Stimulated activated CD4-positive, alpha-beta T cell treated with anti-CD3 and anti-CD28 coated beads, Interleukin-12 subunit alpha, Interleukin-12 subunit beta, amount 100 ng/mL, for 24 hours (primary cell): ENCODE measurements at places on chromosomes 6 and 20.

DNA sequence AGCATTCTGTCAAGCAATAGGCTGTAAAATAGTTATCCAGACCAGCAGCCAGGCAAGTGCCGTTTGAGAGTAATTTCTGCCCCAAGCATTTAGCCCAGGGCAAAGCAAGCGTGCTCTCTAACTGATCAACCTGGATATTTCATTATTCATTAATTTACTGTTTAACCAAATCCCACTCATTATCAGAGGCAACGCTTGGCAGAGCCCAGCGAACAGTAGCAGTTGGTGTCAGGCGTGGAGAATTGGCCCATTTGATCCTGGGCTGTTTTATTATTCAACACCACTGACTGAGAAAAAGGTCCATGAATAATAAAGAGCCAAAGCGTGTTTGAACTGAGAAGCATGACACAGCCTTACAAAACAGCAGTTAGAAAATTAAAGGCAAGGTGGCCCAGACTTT, 35.3 kb downstream of the TFAP2B start:
- no peak for DNase-seq

DNA sequence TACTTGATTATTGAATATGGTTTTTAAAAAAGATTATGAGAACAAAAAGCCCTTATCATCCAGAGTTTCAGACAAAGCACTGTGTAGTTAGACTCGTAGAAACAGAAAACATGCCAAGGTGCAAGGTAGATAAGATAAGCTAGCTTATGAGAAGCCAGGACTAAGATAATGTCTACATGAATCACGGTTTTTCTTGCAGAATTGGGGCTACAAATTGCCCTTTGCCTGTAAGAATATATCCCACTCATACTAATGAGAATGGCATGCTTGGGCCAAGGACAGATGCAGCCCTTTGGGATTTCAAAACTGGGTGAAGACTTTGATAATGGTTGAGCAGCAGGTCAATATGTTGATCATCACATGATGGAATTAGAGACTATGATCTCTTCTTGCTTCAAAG, 165.3 kb upstream of the PREP start:
- DNase-seq: no peak

- peak; percentile 52 for DNase-seq
Observed at GRCh38 chr6:111973118-111973761, 80.7 kb upstream of the CCN6 start.

DNA sequence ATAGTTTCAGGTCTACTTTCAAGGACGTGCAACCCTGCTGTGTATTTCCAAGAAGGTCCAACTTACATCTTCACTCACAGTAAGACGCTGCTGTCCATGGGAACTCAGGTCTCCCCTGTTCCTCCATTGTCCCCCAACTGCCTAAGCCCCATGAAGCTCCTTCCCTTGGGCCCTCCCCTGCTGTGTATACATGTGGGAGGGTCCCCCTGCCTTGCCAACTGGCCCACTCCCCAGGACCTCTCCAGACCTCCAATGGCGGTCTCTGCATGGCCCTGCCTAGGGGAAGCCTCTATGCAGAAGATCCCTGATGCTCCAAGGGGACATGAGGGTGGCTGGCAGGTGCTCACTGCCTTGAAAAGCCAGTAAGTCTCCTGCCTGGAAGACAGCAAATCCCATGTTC, 186.7 kb upstream of the CST7 start:
- no peak for DNase-seq

- DNase-seq: no peak
Observed at GRCh38 chr6:19838442-19839236, 1.5 kb downstream of the ID4 start.

GRCh38 chr6:47655719-47656595, 42.4 kb upstream of the ADGRF4 start:
- DNase-seq: peak; percentile 16

GRCh38 chr20:62726276-62726675, 17.6 kb downstream of the NTSR1 start:
- DNase-seq: no peak

DNA sequence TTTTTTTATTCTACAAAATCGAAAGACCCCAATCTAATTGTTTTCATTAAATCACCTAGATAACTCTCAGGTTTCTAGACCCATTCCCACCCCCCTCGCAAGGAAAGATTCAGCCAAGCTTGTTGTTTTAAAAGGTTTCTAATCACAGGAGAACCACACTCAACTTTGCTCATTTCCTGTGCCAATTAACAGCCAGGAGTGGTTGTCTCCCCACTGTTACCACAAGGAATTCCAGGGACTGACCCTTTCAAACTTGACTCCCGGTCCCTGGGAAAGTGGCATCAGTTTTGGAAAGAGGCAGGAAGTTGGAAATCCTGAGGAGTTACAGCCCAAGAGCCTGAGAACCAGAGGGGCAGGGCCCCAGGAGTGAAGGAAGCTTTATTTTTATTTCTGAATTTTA, 561.3 kb upstream of the JAG1 start:
- no peak for DNase-seq

- no peak for DNase-seq
Observed at GRCh38 chr6:161598896-161599295, 325.0 kb upstream of the AGPAT4 start.

DNA sequence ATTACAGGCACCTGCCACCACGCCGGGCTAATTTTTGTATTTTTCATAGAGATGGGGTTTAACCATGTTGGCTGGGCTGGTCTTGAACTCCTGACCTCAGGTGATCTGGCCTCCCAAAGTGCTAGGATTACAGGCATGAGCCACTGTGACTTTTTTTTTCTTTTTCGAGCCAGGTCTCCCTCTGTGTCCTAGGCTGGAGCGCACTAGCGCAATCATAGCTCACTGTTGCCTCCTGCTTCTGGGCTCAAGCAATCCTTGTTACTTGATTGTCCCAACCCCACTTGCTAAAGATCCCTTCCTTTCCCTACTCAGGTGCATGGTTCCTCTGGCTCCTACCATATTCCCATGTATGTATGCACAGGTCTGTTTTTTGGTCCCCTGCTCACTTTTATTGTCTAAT, 27.4 kb upstream of the SMIM29 start:
- DNase-seq: no peak

DNA sequence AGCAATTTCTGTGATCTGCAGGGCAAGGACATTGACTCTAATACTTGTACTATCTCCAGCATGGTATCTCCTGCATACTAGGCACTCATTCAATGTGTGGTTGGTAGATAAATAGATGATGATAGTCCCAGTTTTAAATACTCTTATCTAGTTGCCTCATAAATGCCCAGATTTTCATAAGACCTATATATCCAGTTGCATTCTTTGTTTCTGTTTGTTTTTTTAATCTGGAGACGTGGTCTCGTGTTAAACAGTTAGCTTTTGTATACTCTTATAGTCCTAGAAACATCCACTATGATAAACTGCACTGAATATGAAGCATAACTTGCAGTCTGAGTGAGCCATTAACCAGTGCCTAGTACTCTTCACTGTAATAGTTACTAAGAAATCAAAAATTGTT, 35.5 kb upstream of the SUMO4 start:
- no peak for DNase-seq

GRCh38 chr6:44090465-44090864, 36.8 kb downstream of the MRPL14 start:
- DNase-seq: no peak

GRCh38 chr6:118896339-118897136, 2.6 kb downstream of the ASF1A start:
- DNase-seq: no peak

- no peak for DNase-seq
Observed at GRCh38 chr6:28757429-28758045, 166.2 kb downstream of the TRIM27 start.

GRCh38 chr6:87539554-87539953, 50.2 kb downstream of the RARS2 start:
- no peak for DNase-seq

- no peak for DNase-seq
Observed at GRCh38 chr20:64102647-64103354, 4.6 kb downstream of the NPBWR2 start.

- DNase-seq: no peak
Observed at GRCh38 chr20:10735195-10735949, 61.6 kb upstream of the JAG1 start.

DNA sequence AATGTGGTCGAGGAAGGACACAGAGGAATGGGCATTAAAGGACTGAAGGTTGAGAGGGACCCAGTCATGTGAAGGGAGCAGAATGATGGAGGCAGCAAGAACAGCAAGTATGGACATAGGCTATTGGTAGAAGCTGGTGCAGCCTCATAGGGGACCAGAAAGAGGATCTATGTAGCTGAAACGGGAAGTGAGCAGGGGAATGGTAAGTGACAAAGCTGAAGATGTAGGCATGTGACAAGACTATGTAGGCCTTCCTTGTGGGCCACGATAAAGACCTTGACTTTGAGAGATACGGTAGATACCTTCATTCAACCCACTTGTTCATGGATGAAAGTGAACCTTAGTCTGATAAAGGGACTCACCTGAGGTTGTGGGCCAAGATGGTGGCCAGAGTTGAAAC, 3.5 kb downstream of the CTNNBL1 start:
- no peak for DNase-seq

GRCh38 chr6:169489563-169490245, 212.1 kb downstream of the WDR27 start:
- DNase-seq: no peak

DNA sequence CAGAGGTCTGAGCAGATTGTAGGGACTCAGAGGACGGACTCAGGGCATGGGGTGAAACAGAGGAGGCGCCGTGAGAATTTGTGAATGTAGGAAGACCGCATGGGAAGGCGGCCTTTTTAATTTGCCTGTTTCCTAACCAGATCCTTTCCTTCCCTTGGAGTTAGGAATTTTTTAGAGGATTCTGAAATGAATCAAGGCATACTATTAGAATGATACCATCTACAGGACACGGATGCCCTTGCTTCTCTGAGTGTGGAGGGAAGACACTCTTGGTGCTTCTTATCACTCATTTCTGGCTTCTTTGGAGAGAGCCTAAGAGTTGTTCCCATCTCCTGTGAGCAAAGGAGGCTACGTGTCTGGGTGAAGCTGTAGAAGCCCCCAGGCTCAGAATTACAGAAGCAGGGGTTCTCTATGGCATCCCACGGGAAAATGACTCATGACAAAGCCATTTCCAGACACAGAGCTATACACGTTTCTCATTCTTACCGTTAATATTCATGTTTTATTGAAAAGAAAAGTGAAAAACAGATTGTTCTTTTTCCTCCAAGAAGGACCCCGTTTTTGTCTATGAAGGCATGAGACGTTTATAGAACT, 148.5 kb downstream of the EDN3 start:
- no peak for DNase-seq

DNA sequence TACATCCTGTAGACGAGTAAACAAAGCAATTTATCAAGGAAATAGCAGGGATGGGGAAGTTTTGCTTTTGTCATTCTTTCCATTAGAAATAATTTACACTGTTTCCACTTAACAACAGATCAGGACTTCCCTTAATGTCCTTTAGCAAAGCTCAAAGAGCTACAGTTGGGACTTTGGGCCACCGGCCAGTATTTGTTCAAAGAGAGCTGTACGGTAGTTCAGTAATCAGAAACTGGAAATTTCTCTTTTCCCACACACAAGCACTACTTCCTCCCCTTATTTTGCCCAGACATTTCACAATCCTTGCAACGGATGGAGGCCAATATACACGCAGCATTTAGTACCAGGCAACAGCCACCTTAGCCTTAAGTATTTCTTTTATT, 12.1 kb upstream of the HINT3 start:
- no peak for DNase-seq

GRCh38 chr6:142627474-142627873, 317.5 kb downstream of the HIVEP2 start:
- no peak for DNase-seq

DNA sequence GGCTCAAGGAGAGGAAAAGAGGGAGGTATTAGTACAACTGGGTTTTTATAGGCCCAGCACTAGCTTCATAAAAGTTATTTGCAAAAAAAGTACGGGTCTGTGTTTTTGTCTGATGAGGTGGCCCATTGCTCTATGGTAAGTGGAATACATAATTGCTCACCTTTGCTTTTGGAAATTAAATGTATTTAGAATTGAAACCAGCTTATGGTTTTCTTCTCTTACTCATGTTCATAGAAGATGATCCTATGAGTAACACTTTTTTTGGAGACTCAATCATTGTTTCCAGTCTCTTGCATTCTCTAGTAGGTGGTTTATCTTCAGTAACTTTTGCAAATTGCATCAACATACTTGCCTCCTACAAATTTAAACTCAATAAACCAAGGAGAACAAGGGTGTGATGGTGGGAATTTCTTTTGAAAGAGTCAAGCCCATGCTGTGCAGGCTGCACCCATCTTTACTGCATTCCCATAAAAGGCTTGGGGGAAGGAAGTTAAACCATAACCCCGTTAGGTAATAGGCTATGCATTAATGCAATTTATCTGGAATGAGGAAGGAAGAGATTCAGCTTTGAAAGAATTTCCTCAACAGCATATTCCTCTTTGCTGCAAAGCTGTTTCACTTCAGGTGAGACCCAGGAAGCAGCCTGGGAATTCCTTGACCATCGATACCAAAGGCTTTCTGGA, 48.5 kb upstream of the EDN1 start:
- DNase-seq: no peak

DNA sequence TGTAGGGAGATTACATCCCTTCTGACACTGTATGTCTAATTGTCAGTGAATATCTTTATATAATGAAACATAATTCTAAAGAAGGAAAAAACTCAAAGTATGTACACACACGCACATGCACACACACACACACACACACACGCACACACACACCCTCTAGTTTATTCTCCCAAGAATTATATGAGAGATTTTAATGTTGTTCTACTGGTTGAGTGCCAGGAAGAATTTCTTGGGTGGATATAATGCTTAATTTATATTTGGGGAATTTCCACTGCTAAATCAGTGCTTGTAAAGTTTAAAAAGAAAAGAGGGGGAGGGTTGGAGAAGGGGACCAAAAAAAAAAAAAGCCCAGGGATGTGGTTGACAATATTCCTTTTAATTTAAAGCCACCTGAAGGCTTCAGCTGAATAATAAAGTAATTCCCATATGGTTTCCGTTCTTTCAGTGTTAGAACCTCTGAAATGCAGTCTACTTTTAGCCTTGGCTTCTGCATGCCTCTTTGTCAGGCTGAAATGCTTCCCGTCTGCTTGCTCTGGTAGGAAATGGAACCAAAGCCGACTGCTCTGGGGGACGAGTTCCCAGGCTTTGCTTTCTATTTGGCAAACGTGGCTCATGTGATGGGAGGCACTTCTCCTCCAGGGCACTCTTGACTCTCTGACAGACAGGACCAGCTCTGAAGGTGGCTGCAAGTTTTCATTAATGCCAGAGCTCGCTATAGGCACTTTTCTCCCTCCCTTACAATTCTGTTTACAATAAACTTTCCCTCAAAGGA, 225.4 kb downstream of the PRL start:
- no peak for DNase-seq

DNA sequence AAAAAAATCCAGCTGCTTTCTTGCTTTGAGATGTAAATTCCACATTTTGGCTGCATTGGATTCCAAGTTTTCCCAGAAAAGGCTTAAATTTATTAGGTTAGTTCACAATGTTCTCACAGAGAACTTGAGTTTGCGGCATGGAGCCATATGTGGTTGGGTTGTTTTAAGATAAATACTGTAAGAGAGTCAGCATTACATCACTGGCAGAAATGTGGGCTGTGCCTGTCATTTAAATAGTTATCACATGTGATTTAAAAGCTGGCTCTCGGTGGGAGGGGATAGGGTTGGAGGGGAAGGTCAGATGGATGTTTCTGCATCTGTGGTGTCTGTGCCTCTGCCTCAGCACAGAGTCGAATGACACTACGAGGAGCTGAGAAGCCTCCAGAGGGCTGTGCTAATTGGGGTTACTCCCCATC, 73.8 kb upstream of the SCP2D1 start:
- no peak for DNase-seq
